ENCODE measurements at places on chromosomes 3 and 15. TPM values are rescaled to one million over a fixed set of nuclear protein-coding genes. Genes with fewer than 3 reads are reported as not detected.
A peak's percentile ranks its signal among the peaks of the same experiment; 100 is the strongest.

GRCh38 chr3:94011233-94011711 lies 17.1 kb downstream of the STX19 start:
- no peak for DNase-seq

The EXD1 gene
- polyA plus RNA-seq: not detected

GRCh38 chr3:15645246-15645645 lies 43.7 kb downstream of the BTD start:
- DNase-seq: no peak

DNA sequence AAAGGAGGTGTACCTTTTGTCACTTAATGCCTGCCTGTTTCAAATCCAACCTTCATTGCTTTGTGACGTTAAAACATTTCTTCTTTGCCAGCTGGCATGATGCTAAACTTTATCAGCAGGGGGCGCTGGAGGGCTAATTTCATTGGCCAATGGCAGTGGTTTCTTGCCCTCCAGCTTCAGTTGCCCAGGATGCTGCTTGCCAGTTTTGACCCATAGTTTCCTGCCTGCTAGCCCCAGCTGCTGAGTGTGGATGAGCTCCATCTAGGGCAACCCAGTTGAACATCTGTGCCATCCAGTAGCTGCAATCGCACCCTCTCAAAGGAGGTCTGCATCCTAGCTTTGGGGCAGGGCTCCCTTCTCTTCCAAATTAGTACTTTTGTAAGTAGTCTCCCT lies 22.1 kb downstream of the ACKR2 start:
- peak; percentile 74 for DNase-seq

- DNase-seq: no peak
Measured at GRCh38 chr15:77069521-77070121, 1.3 kb downstream of the TSPAN3 start.

GRCh38 chr3:150170852-150171520 lies 200.3 kb upstream of the PFN2 start:
- no peak for DNase-seq

The CKMT1A gene
- 0.22 TPM for polyA plus RNA-seq

The GRK7 gene
- not detected for polyA plus RNA-seq

- no peak for DNase-seq
Measured at GRCh38 chr3:122508135-122508914, 6.4 kb downstream of the KPNA1 start.

DNA sequence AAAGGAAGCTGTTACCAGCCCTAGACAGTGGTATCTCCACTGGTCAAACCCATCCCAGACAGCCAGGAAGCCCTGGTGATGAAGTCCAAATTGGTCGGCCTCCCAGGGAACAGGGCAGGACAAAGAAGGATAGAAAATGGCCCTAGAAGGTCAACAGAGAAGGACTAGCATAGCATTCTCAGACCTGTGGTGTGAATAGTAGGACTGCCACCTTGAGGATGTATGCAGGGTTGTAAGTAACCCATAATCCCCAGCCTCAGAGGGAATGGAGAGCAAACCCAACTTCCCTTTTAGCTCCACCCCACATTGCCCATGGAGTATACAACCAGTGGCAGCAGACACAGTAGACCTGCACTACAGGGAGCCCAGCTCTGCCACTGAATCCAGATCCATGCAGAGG lies 68.6 kb upstream of the EIF1B start:
- DNase-seq: no peak

- DNase-seq: peak; percentile 39
Measured at GRCh38 chr15:94119298-94119811, 112.0 kb upstream of the MCTP2 start.

DNA sequence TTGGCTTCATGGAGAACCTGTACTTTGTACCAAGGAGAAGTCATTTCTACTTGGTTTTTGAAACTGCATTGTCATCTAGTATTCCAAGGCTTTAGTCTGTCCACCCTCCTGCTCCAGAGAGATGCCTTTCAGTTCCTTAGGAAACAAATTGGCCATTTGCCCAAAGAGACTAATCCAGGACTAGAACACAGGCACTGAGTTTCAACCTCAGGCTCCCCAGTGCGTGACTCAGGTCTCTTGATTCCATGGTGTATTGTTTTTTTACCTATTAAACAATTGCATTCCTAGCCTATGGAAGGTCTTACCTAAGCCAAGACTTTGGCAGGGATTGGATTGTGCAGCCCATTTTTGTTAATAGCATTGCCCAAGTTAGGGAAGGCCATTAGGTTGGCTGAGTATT lies 214.8 kb upstream of the CTDSPL start:
- no peak for DNase-seq

DNA sequence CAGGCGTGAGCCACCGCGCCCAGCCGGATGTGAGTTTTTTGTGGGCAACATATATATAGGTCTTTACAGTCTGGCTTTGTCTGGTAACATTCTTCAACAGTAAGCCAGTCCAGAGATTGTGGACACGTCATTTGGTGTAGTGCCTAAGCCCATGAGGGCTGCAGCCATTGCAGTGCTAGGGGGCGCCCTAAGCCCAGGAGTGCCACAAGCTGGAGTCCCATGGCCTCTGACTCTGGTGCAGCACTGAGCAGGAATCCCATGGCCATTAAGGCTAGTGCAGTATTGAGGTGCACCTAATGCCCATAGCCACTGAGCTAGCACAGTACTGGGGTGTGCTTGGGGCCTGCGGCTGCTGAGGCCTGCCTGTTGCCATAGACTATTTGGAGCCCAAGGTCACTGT lies 136.4 kb upstream of the NDN start:
- no peak for DNase-seq

The ATP10A gene
- polyA plus RNA-seq: 0.88 TPM

The CAV3 gene
- polyA plus RNA-seq: 16.8 TPM

GRCh38 chr15:24772686-24773373 lies 97.3 kb downstream of the NPAP1 start:
- DNase-seq: peak; percentile 69

GRCh38 chr15:93307513-93307912 lies 218.5 kb upstream of the RGMA start:
- DNase-seq: no peak

- DNase-seq: no peak
Measured at GRCh38 chr15:38904298-38904697, 339.7 kb upstream of the RASGRP1 start.

Measured in heart right ventricle (tissue), 16 donors.